ENCODE measurements at places on chromosomes 3 and 15.

GRCh38 chr3:120846073-120846472 lies 61.9 kb upstream of the STXBP5L start:
- no peaks in the 10 kb centered on the region for H3K36me3 ChIP-seq
- no peaks in the 10 kb centered on the region for H3K4me1 ChIP-seq
- DNase-seq, result no peak
- no peak overlapping the region for H3K27ac ChIP-seq
- H3K4me3 ChIP-seq, result no peak overlapping the region

- H3K36me3 ChIP-seq, result no peaks in the 10 kb centered on the region
- no peaks in the 10 kb centered on the region for H3K27me3 ChIP-seq
- H3K4me3 ChIP-seq, result no peak overlapping the region
- no peak overlapping the region for H3K27ac ChIP-seq
- DNase-seq, result no peak
These were observed 40.6 kb downstream of the ARHGEF26 start for GRCh38 chr3:154161806-154162205.

GRCh38 chr15:80267658-80268057 lies 15.6 kb upstream of the CTXND1 start:
- H3K27me3 ChIP-seq, result no peaks in the 10 kb centered on the region
- DNase-seq, result no peak
- H3K4me1 ChIP-seq, result no peaks in the 10 kb centered on the region
- no peak overlapping the region for H3K27ac ChIP-seq
- H3K36me3 ChIP-seq, result no peaks in the 10 kb centered on the region

- no peaks in the 10 kb centered on the region for H3K4me1 ChIP-seq
- no peak overlapping the region for H3K4me3 ChIP-seq
- peak overlapping the region; percentile 95 for H3K27ac ChIP-seq
- H3K27me3 ChIP-seq, result no peaks in the 10 kb centered on the region
- peak; percentile 79 for DNase-seq
These were observed 56.9 kb upstream of the FLNB start for GRCh38 chr3:57951066-57951882.

- no peak overlapping the region for H3K4me3 ChIP-seq
- H3K4me1 ChIP-seq, result peaks cover 16% of the 10 kb centered on the region
- H3K27me3 ChIP-seq, result no peaks in the 10 kb centered on the region
- DNase-seq, result no peak
These were observed 60.5 kb downstream of the SH3BP5 start for GRCh38 chr3:15271785-15272381.

DNA sequence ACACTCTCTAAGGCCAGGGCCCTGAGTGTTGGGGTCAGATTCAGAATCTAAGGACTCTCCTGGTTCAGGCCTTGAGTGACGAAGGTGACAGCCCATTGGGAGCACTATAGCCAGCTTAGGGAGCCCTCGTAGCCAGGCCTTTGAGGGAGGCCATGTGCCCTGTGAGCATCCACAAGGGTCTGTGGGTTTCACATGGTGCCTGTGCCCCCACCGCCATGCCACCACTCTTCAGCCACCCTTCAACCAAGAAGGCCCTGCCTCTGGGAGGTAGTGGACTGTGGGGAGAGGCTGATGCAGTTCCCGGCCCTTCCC lies 37.5 kb downstream of the TSPAN3 start:
- no peaks in the 10 kb centered on the region for H3K27me3 ChIP-seq
- no peaks in the 10 kb centered on the region for H3K4me1 ChIP-seq

DNA sequence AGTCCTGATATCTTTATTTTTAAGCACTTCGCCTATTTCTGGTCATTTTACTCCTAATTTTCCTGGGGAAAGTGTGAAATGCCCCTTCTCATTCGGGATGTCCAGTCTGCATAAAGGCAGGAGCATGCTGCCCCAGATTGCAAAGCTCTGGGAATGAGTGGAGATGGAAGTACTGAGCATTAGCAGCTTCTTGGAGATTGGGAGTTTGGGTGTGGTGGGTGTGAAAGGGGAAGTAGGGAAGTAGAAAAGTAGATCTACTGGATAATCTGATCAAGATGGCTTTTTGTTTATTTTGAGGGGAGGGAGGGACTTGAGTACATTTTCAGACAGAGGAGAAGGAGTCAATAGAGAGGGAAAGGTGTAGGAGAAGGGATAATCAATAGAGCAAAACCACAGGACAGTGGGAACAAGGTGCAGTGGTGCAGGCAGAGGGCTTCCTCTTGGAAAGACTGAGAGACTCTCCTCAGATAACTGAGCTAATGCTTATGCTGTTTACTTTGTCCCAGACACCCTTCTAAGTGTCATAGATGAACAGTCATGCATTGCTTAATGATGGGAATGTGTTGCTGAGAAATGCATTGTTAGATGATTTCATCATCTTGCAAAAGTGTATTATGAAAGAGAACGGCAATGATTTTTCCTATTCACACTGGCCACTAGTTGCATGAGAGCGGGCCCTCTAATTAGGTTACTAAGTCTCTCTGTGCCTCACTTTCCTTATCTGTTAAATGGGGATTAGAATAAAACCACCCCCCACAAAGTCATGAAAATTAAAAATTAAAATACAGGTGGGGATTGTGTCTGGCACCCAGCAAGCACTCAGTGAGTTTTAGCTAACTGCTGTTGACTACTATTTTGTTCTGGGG lies 45.5 kb downstream of the PHLDB2 start:
- H3K27me3 ChIP-seq, result no peaks in the 10 kb centered on the region
- no peak for DNase-seq
- H3K36me3 ChIP-seq, result no peaks in the 10 kb centered on the region
- peaks cover 5% of the 10 kb centered on the region for H3K4me1 ChIP-seq

DNA sequence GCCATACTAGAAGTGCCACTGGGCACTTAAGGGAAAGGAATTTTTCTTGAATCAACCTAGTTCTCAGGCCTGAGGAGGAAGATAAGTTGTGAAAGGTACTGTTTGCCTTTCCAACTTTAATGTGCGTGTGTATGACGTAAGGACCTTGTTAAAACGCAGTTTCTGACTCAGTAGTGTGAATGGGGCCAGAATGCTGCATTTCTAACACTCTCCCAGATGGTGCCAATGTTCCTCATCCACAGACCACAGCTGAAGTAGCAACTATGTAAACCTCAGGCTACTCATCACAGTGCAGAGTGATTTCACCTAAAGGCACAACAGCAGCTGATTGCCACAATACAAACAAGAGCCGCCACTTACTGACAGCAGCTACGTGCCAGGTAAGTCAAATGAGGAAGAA lies 103.6 kb downstream of the OTOL1 start:
- H3K4me1 ChIP-seq, result no peaks in the 10 kb centered on the region
- no peak overlapping the region for H3K27ac ChIP-seq
- H3K4me3 ChIP-seq, result no peak overlapping the region
- H3K27me3 ChIP-seq, result no peaks in the 10 kb centered on the region
- no peaks in the 10 kb centered on the region for H3K36me3 ChIP-seq

DNA sequence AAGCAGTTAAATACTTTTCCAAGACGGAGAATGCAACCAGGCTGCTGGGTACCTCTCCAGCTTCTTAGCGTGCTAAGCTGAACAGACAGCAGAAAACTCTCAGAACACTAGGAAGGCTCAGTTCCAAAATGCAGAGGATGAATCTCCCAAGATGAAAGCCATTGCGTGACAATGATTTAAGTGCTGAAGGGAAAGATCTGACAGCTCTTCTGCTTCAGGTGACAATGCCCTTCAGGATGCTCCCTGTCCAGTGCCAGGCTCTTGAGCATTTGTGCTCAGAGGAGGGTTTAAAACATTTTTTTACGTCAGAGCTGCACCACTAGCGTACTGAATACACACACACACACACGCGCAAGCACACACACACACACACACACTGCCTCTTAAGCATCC lies 26.3 kb downstream of the ARHGEF3 start:
- H3K4me1 ChIP-seq, result no peaks in the 10 kb centered on the region
- no peak overlapping the region for H3K4me3 ChIP-seq
- H3K36me3 ChIP-seq, result no peaks in the 10 kb centered on the region
- DNase-seq, result no peak
- H3K27me3 ChIP-seq, result no peaks in the 10 kb centered on the region

DNA sequence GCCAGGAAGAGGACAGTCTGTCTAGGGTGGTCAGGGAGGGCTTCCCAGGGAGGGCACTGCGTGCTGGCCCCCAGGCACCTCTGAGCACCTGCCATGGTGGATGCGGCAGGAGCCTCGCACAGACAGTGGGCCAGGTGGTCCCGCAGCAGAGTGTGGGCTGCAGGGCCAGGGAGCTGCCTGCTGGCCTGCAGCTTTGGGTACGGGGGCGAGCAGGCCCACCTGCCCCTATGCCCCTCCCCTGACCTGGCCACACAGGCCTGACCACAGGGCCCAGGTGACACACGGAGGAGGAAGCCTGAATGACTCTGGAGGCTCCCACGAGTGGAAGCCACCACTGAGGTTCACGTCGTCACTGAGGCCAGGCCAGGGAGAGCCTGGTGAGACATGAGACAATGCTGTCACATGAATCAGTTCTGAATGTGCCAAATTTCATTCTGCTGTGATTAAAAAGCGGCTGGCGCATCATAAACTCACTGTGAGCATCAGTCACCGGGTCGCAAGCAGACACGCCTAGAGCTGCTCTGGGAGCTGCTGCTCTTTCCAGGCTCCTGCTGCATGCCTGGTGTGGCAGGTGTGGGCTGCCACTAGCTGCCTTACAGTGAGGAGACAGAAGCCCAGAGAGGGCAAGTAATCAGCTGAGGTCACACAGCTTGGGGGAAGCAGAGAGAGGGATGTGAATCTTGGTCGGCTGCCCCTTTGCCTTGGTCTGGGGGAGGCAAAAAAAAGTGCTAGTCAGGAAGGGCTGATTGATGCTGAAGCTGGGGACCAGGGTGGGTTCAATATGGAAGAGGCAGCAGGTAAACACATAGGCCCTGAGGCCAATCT lies 39.5 kb upstream of the IQSEC1 start:
- H3K36me3 ChIP-seq, result no peaks in the 10 kb centered on the region
- no peak overlapping the region for H3K27ac ChIP-seq
- H3K4me3 ChIP-seq, result no peak overlapping the region
- no peaks in the 10 kb centered on the region for H3K4me1 ChIP-seq
- H3K27me3 ChIP-seq, result no peaks in the 10 kb centered on the region

- no peak for DNase-seq
- H3K27me3 ChIP-seq, result no peaks in the 10 kb centered on the region
- H3K4me1 ChIP-seq, result no peaks in the 10 kb centered on the region
- no peak overlapping the region for H3K27ac ChIP-seq
- H3K4me3 ChIP-seq, result no peak overlapping the region
These were observed 210.0 kb upstream of the PROK2 start for GRCh38 chr3:71994906-71995305.

- no peaks in the 10 kb centered on the region for H3K27me3 ChIP-seq
- H3K36me3 ChIP-seq, result no peaks in the 10 kb centered on the region
- no peak overlapping the region for H3K27ac ChIP-seq
- DNase-seq, result no peak
- H3K4me1 ChIP-seq, result no peaks in the 10 kb centered on the region
These were observed 184.9 kb downstream of the APBA2 start for GRCh38 chr15:29070471-29071231.

DNA sequence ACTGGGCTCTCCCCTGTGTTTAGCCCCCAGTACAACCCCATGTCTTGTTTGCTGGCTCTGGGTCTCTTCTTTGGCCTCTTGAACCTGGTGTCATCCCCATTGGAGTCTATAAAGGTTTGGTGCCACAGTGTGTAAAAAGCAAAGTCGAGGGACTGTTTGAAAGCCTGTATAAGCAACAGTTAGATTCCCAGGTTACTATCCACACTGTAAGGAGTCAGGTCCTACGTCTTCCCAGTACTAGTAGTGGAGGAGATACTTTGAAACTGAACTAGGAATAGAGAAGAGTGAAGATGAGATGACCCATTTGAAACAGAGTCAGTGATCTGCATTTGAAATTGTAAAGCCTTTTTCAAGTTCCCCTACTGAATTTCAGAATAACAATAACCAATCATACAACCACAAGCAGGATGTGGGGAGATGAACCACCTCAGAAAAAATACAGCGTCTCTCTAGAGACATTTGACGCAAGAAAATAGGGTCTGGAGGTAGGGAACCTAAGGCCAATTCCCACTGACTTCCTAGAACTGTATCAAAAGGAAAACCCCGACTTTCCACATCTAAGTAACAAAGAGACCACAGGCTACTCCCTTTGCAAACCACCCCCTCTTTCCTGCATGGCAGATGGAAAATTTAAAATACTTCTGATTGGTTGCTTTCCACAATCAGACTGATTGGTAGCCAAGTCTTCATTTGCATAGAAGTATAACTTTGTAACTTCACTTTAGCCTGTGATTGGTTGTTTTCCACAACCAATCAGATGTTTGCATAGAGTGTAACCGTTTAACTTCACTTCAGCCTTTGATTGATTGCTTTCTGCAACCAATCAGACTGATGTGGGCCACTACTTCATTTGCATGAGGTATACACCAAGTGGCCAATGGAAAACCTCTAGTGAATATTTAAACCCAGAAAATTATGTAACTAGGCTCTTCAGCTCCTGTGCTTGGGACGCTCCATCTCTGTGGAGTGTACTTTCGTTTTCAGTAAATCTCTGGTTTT lies 49.9 kb upstream of the NEDD4 start:
- H3K36me3 ChIP-seq, result no peaks in the 10 kb centered on the region
- no peak overlapping the region for H3K27ac ChIP-seq
- no peak overlapping the region for H3K4me3 ChIP-seq
- no peak for DNase-seq
- H3K4me1 ChIP-seq, result peaks cover 6% of the 10 kb centered on the region
- no peaks in the 10 kb centered on the region for H3K27me3 ChIP-seq

DNA sequence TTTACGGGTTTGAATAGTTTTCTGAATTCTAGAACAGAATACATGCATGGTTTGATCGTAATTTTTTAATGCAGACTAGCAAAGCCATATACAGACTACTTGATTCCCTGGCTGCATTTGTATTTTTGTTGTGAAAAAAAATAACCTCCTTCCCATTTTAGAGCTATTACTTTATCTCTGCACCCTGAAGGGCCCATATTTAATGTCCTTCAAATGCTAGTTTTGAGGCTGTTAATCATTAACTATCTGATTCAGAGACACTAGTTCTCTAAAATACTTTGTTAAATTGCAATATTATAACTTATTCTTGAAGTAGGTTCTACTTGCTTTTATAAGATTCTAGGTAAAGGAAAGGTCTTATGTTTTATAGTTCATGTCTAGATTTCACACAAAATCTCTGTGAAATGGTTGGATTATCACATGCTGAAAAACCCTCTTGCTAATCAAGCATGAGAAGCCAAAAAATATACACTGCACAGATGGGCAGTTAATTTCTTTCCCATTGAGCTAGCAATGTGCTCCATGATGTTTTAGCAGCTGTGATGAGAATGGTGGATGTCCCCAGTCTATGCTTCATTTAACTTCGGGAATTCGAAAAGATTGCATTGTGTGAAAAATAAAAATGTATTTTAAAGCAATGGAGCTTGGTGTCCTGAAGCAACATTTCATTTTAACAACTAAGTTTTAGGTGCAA lies 634.0 kb upstream of the BCHE start:
- H3K36me3 ChIP-seq, result no peaks in the 10 kb centered on the region
- no peak for DNase-seq
- no peaks in the 10 kb centered on the region for H3K27me3 ChIP-seq
- H3K4me3 ChIP-seq, result no peak overlapping the region
- no peaks in the 10 kb centered on the region for H3K4me1 ChIP-seq

- no peaks in the 10 kb centered on the region for H3K27me3 ChIP-seq
- H3K27ac ChIP-seq, result peak overlapping the region; percentile 65
- H3K4me1 ChIP-seq, result no peaks in the 10 kb centered on the region
- H3K4me3 ChIP-seq, result peak overlapping the region; percentile 28
These were observed 47.0 kb downstream of the ZBTB20 start for GRCh38 chr3:115099986-115100571.

All from uterus (tissue), 4 donors.